Testis (tissue), 5 donors: ENCODE measurements at places on chromosomes 5 and 9. TPM values are rescaled to one million over a fixed set of nuclear protein-coding genes. Genes with fewer than 3 reads are reported as not detected.
A peak's percentile ranks its signal among the peaks of the same experiment; 100 is the strongest.

DNA sequence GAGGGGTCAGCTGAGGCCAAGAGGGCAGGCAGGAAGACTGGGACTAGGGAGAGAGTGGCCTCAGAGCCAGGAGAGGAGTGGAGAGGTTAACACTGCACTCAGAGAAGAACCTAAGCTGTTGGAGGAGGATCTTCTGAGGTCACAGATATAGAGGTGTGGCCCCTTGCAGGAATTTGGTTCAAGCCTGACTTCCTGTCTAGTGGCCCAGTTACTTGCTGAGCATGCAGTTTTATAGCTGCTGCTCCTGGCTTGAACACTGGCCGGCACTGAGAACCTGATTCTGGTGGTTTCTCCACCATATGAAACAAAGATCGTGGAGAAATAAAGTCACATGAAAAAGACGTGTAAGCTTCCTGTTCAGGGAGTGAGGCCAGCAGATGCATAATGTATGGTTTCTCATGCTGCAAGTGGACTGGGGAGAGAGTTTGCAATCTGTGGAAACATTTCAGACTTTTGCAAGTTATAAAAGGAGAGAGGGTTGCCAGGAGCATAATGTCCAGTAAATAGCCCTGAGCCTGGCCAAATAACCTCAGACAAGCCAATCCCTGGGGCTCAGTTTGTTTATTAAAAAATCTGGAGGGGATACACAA is 82.6 kb downstream of the GALNT10 start:
- peak; percentile 62 for DNase-seq

DNA sequence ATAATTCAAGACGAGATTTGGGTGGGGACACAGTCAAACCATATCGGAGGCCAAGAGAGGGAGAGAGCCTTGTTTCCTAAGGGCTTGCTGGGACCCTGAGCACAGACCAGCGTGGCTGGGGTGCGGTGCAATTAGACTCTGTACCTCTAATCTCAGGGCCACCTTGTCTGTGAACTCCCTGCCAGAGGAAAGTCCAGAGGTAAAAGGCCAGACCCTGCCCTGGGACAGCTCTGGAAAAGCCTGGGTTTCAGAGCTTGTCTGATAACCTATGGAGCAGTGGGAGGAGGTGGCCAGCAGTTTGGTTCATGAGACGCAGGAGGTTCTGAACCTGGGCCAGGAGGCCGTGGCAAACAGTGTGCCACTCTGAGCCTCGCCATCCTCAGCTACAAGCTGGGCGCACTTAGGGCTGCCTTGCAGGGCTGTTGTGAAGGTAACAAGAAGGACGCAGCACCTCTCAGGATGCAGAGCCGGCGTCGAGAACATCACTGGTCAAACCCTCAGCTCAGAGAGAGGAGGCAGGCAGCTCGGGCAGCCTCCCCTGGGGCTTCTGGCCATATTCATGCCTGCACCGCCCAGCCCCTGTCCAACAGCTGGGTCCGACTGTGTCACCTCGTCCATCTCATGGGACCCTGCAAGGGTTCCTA is 4.8 kb upstream of the DOLPP1 start:
- DNase-seq = no peak

- no peak for DNase-seq
These were observed 149.2 kb upstream of the ARRDC3 start for GRCh38 chr5:91532281-91532680.

DNA sequence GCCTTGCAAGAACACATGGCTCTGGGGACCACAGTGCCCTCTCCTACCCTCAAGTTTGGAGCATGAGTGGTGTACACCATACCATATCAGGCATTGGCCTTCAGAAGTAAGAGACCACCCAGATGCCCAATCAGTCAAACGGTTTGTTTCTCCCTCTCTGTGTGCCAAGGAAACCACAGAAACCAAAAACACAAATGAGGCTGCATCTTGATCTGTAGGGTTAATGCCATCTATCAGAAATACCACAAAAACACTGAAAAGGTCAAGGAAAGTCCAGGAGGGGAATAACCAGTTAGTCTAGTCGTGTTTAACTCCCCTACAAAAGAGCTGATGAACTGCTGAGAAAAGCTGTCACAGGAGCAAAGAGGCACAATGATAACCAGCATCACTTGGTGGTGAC is 78.4 kb downstream of the INSYN2B start:
- no peak for DNase-seq

DNA sequence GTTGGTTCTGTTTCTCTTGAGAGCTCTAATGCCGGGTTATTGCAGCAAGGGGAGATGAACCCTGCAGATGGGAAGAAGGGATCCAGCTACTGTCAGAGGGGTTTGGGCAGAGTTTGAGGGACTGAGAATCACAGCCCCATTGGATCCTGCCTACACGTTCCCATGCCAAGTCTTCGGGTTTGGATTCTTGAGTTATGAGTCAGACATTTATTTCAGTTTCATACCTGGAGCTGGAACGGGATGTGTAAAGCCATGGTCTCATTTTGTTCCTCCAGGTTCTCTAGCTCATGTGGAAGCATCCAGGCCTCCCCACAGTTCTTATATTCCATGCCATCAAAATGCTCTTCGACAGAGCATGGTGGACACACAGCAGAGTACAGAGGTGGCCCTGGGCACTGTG is 275.4 kb upstream of the IRX4 start:
- DNase-seq = no peak

GRCh38 chr5:114355086-114355830 is 6.6 kb upstream of the KCNN2 start:
- no peak for DNase-seq

DNA sequence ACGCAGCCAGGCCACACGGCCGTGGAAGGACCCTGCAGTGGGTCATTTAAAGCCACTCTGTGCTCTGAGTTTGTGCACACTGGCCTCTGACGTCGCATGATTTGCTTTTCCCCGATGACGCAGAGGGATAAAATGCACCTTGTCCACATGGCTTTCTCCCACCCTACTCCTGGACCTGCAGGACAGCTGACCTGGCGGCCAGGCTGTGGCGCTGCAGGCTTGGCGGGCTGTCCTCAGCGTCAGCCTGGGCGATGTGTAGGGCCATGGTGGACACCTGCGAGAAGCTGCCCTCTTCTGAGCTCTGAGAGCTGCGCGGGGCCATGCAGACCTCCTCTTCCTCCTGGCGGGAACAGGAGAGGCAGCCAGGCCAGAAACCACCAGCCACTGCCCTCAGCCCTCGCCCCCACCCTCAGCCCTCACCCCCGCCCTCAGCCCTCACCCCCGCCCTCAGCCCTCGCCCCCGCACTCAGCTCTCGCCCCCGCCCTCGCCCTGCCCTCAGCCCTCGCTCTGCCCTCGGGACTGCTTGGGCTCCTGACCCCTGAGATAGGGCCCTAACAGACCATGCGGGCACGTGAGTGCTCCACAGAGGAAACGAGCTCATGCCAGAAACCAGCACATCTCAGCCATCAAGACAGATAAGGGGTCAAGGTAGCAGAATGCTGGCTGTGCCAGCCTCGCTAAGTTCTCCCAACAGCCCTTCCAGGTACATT is 20.0 kb upstream of the SCGB3A1 start:
- no peak for DNase-seq

DNA sequence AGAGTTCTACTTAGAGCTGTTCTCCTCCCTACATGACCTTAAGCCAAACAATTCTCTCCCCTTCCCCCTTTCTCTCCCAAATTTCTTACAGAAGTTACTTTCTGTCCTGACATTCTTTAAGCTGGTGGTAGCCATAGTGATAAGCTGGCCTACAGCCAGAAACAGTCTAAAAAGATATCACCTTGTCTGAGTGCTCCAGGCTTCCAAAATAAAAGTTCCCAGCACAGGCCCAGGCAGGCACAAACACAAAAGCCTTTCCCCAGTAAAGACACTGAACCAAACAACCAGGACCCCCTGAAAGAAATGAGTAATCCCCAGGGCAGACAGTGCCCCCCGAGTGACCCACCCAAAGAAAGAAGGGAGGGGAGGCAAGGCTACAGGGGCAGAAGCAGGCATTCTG is 19.2 kb downstream of the SIL1 start:
- DNase-seq = peak; percentile 42

DNA sequence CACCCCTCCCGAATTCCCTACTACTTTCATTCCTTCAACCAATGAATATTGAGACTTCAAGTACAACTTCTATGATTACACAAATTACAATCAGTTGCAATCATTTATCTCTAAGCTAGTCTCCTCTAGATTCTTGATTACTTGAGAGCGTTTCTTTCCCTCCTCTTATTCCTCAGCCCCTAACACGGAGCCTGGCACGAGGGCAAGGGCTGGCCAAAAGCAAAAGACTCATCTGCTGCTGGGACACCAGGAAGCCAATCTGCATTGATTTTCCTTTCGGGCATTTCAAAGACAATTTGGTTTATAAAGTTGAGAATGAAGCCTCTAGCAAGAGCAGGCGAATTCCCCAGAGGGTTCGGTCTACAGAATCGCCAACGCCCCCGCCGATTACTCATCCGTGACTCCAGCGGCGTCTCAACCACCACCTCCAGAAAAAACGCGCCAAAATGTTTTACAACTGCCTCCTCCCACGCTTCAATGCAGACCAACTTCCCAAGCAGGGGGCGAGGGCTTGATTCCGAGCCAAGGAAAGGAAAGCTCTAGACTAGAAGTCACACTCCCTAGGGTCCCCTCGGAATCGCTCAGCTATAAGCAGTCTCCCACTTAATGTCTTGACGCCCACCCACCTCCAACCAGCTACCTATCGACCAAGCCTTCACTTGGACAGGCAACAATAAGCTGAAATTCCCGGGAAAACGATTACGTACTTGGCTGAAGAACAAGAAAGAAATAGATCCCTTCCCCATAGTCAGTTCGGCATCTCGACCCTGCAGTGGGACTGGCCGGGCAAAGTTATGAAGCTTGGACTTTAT is 1.5 kb downstream of the PCSK1 start:
- no peak for DNase-seq

DNA sequence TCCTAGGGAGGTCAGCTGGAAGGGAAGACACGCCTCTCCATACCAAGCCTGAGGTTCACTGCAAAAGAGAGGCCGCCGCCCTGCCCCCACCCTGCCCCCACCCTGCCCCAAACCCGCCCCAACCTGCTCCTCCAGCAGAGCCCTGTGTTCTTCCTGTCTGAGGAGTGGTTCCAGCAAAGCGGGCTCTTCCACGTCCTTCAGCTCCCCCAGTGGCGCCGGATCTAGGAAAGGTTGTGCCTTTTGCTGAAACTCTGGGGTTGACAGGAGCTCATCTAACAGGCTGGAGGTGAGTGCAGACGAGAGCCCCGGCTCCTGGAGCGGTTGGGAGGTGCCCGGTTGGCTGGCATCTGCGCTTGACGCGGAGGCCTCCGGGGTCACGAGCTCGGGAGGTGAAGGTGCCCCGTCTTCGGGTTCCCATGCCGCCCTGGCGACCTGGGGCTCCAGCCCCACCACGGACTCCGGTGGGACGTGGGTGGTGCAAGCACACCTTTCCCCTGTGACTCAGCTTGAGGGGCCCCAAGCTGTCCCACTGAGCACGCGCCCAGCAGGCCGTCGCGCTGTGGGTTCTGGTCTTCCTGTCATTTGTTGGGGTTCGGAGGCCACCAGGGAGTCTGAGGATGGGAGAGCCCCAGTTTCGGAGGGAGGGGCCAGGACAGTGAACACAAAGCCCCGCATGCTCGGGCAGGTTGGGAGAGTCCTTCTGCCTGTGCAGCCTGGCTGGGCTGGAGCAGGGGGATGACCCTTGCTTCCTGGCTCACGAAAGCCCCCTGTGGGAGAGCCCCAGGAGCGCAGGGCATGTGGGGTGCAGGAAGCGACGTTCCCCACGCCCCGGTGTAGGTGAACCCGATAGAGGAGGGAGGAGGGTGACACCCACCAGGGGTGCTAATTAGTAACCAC is 1467.1 kb downstream of the FOXD4L5 start:
- peak; percentile 48 for DNase-seq

GRCh38 chr5:5353681-5354080 is 68.8 kb upstream of the ICE1 start:
- DNase-seq = no peak

DNA sequence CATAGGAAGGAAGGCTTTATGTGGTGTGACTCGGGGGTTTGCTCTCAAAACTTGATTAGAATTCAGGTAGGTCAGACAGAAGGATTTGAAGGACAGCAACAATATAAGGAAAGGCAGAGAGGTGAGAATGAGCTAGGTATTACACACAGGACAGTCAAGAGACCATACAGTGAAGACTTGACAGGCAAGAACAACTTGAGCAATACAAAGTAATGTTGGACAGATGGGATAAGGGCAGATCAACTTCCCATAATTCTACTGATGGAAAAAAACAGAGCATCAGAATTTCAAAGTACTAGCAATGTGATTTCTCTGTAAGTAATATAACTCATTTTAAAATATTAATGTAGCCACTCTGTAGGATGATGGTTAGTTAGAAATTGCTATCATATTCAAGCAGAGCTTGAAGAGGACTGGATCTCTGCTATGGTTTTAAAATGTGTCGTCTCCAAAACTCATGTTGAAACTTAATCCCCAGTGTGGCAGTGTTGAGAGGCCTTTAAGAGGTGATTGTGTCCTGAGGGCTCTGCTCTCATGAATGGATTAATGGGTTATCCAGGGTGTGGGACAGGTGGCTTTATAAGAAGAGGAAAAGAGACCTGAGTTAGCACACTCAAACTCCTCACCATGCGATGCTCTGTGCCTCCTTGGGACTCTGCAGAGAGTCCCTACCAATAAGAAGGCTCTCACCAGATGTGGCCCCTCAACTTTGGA is 22.4 kb upstream of the HOMER1 start:
- DNase-seq = no peak

- no peak for DNase-seq
These were observed 93.1 kb downstream of the MED27 start for GRCh38 chr9:131986576-131986975.

GRCh38 chr5:171495122-171495700 is 75.8 kb downstream of the FGF18 start:
- no peak for DNase-seq

DNA sequence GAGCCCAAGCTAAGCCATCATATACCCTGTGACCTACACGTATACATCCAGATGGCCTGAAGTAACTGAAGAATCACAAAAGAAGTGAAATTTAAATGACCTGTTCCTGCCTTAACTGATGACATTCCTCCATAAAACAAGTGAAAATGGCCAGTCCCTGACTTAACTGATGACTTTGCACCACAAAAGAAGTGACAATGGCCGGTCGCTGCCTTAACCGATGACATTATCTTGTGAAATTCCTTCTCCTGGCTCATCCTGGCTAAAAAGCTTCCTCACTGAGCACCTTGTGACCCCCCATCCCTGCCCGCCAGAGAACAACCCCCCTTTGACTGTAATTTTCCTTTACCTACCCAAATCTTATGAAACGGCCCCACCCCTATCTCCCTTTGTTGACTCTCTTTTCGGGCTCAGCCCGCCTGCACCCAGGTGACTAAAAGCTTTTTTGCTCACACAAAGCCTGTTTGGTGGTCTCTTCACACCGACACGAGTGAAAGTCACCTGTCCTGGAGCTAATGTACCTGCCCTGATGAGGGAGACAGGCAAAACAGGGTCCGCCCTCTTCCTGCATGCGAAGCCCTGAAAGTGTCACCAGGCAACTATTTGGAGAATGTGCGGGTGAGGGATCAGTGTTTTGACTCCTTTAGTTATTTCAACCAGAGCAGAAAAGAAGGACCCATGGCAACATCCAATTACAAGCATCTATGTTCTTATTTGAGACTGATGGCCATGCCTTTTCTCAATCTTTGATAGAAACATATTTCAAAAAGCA is 266.1 kb downstream of the SMARCA2 start:
- DNase-seq = no peak

Gene ANKDD1B
- polyA plus RNA-seq = 1.2 TPM

Gene GRXCR2
- 0.99 TPM for polyA plus RNA-seq

Gene OR1B1
- not detected for polyA plus RNA-seq

Gene SHOC1
- 14.9 TPM for polyA plus RNA-seq

Gene CHSY3
- 1.3 TPM for polyA plus RNA-seq
